Body of pancreas (tissue), 4 donors: ENCODE measurements at places on chromosomes 7 and 10. TPM values are rescaled to one million over a fixed set of nuclear protein-coding genes. Genes with fewer than 3 reads are reported as not detected.

DNA sequence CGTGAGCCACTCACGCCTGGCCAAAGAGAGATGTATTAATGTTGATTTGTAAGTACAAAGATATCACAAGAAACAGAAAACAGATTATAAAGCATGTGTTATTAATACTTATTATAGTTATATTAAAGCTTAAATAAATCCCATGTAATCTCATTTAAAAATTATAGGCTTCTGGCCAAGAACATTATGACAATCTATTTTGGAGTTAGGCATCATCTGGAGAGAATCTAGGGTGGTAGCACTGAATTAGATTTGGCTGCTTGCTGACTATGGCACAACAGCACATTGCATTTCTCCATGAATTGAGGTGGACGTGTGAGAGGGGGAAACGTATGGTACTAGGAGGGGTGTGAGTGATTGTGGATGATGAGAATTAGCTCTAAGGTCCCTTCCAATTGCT, 16.8 kb upstream of the SLC16A12 start:
- no peaks in the 10 kb centered on the region for H3K27me3 ChIP-seq
- DNase-seq = no peak
- H3K27ac ChIP-seq = no peak overlapping the region

DNA sequence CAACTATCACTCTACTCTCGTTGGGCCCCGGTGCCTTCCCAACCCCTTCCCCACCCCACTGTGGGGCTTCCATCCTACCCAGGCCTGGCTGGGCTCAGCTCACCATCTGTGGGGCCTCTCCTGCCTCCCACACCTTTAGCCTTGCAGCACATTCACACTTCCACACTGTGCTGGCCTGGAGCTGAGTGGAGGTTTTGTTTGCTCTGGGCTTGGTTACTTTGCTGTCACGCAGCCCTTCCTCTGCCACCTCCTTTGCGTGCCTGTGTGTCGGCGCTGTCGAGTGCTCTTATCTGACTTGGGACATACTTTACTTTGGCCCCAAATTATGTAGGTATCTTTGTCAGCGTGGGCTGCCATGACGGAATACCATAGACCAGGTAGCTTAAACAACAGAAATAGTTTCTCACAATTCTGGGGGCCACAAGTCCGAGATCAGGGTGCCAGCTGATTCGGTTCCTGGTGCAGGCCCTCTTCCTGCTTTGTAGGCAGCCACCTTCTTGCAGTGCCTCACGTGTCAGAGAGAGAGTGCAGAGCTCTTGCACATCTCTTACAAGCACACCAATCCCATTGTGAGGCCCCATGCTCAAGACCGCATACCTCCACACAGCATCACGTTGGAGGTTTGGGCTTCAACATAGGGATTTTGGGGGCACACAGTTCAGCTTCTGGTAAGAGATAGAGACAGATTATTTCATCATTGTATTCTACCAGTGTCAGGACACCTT, 89.0 kb downstream of the CUL1 start:
- no peak overlapping the region for H3K27ac ChIP-seq
- no peaks in the 10 kb centered on the region for H3K4me1 ChIP-seq
- H3K36me3 ChIP-seq = peaks cover 4% of the 10 kb centered on the region
- H3K27me3 ChIP-seq = no peaks in the 10 kb centered on the region
- DNase-seq = no peak

GRCh38 chr10:85612833-85613232, 753.8 kb downstream of the GRID1 start:
- H3K27ac ChIP-seq = no peak overlapping the region
- no peak overlapping the region for H3K4me3 ChIP-seq
- H3K36me3 ChIP-seq = no peaks in the 10 kb centered on the region
- no peaks in the 10 kb centered on the region for H3K27me3 ChIP-seq
- DNase-seq = no peak

DNA sequence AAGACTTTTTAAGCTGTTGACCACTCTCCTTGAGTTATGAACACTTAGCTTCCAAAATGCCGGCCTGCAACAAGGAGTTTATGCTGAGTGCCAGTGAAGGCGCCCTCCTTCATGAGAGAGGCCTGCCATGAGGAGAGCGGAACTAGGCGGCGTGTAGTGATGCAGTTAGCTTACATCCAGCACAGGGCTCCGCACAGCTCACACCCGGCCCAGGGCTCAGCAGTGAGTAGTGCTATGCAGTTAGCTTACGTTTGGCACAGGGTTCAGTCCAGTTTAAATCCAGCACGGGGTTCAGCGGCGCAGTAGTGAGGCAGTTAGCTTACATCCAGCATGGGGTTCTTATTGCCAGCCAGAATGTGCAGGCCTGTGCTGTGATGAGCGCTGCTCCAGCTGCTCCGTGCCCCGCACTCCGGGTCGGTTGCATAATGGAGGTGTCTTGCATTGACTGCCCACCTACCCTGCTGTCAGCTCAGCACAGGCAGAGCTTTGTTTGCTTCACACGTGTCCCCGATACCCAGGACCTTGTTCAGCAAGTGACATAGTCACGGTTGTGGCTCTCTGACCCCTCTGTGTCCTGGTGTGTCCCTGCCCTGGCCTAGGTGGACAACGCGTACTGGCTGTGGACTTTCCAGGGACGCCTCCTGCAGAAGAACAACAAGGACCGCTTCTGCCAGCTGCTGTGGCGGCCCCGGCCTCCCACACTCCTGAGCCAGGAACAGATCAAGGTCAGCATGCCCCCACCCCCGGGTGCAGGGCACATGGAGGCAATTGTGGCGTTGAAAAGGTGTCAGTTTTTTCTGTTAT, 21.9 kb downstream of the EIF3B start:
- H3K27ac ChIP-seq = peak overlapping the region; percentile 74
- no peaks in the 10 kb centered on the region for H3K27me3 ChIP-seq
- H3K4me1 ChIP-seq = peaks cover 40% of the 10 kb centered on the region
- H3K4me3 ChIP-seq = no peak overlapping the region
- H3K36me3 ChIP-seq = peaks cover 59% of the 10 kb centered on the region

DNA sequence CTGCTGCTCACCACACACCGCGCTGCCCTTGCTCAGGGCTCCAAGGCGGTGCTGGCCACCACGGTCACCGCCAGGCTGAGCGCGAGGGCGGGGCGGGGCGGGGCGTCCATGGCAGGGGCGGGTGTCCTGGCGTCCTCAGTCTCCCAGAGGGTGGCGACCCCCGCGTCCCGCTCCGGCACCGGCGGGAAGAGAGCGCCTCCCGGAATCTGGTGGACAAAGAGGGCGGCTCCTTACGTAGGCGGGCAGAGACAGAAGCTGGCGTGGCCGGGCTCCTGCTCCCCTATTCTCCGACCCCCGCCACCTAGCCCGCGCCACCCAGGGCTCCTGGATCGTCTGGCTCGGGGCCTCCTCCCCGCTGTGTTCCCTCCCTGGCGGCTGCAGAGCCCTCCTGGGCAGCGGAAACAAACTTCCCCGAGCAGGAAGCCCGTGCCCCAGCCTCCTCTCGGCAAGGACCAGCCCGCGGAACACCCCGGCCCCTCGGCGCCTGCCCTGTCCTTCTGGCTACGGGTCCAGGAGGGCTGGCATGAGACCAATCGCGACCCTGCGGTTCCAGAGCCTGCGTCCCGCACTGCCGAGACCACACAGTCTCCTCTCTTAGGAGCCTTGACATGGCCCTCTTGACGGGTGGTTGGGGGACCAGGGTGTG, 133.8 kb upstream of the ZNF92 start:
- peak overlapping the region; percentile 47 for H3K4me3 ChIP-seq
- H3K4me1 ChIP-seq = peaks cover 5% of the 10 kb centered on the region
- H3K36me3 ChIP-seq = no peaks in the 10 kb centered on the region
- no peaks in the 10 kb centered on the region for H3K27me3 ChIP-seq
- DNase-seq = peak; percentile 58

Gene GPER1
- total RNA-seq = not detected

- no peak overlapping the region for H3K27ac ChIP-seq
- no peak for DNase-seq
- no peak overlapping the region for H3K4me3 ChIP-seq
- H3K36me3 ChIP-seq = no peaks in the 10 kb centered on the region
These were observed 159.9 kb downstream of the CALCR start for GRCh38 chr7:93414574-93414973.

DNA sequence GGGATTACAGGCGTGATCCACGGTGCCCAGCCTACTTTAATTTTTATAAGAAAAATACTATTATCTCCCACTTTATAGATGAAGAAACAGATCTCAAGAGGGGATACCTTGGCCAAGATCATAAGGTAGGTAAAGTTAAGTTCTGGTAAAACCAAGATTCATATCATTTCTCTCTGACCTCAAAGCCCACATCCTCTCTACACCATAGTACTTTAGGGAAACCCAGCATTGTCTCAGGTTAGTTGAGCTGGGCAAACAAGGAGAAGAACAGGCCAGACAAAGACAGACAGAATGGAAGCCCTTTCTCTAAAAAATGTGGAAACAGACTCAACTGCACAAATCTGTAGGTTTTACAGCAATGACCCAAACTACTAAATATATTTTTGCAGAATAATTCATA, 197.7 kb upstream of the FRMD4A start:
- no peak overlapping the region for H3K27ac ChIP-seq
- H3K36me3 ChIP-seq = no peaks in the 10 kb centered on the region
- no peaks in the 10 kb centered on the region for H3K27me3 ChIP-seq
- DNase-seq = no peak
- H3K4me3 ChIP-seq = no peak overlapping the region
- peaks cover 37% of the 10 kb centered on the region for H3K4me1 ChIP-seq

DNA sequence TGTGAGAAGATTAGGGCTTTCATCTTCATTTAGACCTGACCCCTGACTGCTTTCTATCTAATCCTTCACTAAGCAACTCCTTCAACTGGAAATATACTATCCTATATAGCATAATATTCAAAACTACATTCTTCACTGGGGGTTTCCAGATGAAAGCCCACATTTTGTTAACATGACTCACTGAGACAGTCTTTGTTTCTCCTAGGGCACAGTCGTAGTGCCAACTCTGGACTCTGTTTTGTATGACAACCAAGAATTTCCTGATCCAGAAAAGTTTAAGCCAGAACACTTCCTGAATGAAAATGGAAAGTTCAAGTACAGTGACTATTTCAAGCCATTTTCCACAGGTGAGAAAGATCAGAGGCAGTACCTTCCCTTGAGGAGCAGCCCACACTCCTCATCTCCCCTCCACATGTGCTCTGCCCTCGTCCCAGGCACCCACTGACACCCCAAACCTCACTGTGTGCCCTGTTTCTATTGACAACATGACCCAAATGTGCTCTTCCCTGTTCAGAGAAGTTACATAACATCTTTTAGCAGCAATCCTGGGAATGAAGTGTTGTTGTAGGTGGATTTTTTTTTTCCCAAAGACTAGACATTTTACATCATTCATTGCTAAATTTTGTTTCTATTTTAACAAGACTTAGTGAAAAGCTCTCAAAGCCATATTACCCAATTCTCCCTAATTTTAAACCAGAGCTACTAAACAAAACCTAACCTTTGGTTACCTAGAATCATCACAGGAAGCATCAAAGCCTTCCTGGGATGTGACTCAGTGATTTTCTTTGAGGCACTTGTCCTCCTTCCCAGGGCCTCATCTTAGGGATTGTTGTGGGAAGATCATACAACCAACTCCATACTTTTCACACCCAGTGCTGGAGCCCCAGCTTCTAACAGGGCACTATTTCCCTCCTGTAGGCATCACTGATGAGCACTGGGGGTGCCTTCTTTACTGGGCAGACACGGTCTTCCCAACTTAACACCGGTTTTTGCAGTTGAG, 10.7 kb downstream of the CYP2E1 start:
- no peak for DNase-seq
- H3K4me1 ChIP-seq = no peaks in the 10 kb centered on the region
- no peak overlapping the region for H3K27ac ChIP-seq
- no peaks in the 10 kb centered on the region for H3K36me3 ChIP-seq
- no peak overlapping the region for H3K4me3 ChIP-seq

Gene ACSL5
- total RNA-seq = 7.3 TPM

Gene MACROH2A2
- 0.99 TPM for total RNA-seq

Gene NODAL
- total RNA-seq = not detected

Gene FKBP6
- not detected for total RNA-seq

DNA sequence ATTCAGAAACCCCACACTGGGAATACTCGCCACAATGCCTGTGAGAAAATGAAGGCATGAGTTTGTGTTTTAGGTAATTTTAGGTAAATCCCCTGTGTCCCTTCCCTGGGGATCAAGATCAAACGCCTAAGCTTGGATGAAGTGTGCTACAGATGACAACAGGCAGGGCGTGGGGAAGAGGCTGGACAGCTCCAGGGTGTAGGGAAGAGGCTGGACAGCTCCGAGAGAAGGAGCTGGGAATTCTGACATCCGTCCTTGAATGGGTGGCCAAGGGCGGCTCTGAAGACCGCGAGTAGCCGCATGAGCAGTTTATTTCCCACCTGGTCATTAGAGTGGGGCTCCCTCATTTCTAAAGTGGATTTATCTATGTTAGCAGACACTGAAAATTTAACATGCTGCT, 109.7 kb downstream of the RAMP3 start:
- no peak overlapping the region for H3K27ac ChIP-seq
- H3K4me1 ChIP-seq = no peaks in the 10 kb centered on the region
- H3K4me3 ChIP-seq = no peak overlapping the region
- H3K36me3 ChIP-seq = no peaks in the 10 kb centered on the region
- H3K27me3 ChIP-seq = no peaks in the 10 kb centered on the region
- no peak for DNase-seq

DNA sequence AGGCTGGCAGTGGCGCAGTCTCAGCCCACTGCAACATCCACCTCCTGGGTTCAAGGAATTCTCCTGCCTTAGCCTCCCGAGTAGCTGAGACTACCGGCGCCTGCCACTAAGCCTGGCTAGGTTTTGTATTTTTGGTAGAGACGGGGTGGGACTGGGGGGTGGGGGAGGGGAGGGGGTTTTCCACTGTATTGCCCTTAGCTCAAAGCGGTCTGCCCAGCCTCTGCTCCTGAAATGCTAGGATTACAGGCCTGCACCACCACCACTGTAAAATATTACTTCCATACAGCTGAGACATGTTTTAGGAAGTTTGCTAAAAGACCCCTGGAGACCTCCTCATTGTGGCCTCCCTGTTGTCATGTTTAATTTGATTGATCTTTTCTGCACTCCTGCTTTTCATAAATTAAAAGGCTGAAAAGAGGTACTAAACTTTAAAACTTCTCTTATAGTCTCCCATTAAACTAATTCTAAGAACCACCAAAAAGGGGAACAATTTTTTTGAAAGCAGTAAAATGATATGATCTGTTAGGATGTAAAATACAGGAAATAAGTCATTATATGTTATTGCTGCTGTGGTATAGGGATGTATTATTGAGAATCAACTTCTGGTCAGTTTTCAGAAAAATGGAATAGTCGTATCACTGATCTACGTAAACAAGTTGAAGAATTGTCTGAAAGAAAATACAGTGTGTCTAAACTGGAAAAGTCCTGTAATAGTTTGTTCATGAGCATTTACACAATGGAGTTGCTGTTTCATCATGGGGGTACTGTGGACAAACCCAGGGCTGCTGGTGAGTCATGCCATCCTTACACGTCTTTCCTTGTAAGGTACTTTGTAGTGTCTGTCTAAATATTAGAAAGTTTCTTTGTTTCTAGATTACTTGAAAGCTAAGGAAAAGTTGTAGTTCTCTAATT, 72.9 kb upstream of the TMEM248 start:
- no peaks in the 10 kb centered on the region for H3K36me3 ChIP-seq
- peak overlapping the region; percentile 6 for H3K27ac ChIP-seq
- H3K4me3 ChIP-seq = no peak overlapping the region
- no peaks in the 10 kb centered on the region for H3K27me3 ChIP-seq

DNA sequence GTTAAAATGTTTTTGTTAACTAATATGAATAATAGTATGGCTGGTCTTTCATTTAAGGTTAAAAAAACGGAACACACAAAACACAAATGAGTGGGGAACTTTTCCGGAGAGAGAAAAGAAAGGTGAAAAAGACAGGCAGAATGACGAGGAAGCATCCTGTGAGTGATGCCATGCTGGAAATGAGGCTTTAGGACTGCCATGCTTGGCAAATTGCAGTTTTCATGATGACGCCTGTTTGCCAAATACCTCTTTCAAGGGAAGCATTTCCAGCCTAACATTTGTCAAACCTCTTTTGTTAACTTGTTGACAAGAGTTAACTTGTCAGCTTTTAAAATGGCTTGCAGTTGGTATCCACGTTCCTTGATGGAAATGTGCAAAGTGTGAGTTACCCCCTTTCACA, 127.5 kb downstream of the RSU1 start:
- H3K27ac ChIP-seq = no peak overlapping the region
- H3K4me1 ChIP-seq = no peaks in the 10 kb centered on the region
- no peaks in the 10 kb centered on the region for H3K36me3 ChIP-seq
- no peak for DNase-seq
